Fibroblast of skin of left quadriceps (primary cell): ENCODE measurements at places on chromosomes 7 and 10.
A peak's percentile ranks its signal among the peaks of the same experiment; 100 is the strongest.

DNA sequence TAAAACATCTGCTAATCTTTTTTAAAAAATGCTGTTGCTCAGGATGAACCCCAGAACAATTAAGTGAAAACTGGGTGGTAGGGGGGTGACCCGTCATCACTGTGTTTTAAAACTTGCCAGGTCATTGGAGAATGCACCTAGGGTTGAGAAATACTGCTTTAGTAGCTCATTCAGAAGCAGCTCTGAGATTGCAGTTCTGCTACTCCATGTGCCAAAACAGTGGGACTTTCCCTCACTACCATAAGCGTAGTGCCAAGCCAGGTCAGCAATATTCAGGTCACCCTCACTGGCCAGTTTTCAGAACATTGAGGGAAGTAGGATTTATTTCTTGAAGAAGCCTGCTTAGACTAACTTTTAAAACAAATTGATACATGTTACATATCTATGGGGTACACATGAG lies 5.2 kb downstream of the STEAP2 start:
- no peak for DNase-seq

DNA sequence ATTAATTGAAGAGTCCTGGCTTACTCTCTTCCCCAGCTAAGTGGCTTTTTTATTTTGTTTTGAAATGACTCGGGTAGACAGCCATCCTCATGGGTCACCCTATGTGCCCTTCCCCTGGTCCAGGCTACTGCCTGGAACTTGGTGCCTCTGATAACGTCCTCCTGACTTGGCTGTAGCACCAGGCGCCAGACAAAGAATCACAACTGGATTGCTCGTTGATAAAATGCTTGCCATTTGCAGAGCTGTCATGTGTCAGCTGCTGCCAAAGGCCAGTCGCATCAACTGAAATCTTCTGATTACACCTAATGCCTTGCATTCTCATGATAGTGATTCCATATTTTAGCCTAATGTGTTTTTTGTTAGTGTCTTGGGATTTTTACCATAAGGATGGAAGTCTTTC lies 27.4 kb upstream of the ABLIM1 start:
- no peak for DNase-seq

- no peak for DNase-seq
These were observed 7.1 kb upstream of the ADGRA1 start for GRCh38 chr10:133080683-133081040.

DNA sequence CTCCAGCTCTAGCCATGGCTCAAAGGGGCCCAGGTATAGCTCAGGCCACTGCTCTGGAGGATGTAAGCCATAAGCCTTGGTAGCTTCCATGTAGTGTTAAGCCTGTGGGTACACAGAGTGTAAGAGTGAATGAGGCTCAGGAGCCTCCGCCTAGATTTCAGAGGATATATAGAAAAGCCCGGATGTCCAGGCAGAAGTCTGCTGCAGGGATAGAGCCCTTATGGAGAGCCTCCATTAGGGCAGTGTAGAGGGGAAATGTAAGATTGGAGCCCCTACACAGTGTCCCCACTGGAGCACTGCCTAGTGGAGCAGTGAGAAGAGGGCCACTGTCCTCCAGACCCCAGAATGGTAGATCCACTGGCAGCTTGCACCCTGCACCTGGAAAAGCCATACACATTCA lies 240.8 kb upstream of the KLF14 start:
- DNase-seq: no peak

DNA sequence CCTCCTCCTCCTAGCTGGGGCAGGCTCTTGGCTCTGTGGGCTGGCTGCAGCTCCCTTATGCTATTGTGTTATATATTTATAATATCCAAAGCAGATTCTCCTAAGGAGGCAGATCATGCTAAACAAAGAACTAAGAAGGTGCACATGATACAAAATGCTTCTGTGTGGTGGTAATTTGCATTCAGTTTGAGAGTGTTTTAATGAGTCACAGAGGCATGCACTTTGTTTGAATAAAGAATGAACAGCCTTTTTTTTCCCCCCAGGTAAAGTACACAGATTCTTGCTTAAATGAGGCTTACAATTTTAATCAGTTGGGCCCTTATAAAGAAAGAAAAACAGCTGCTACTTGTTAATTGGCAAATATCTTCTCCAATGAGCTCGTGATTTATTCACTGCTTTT lies 95.0 kb downstream of the FANK1 start:
- no peak for DNase-seq

GRCh38 chr7:45716380-45717203 lies 142.4 kb downstream of the ADCY1 start:
- no peak for DNase-seq

DNA sequence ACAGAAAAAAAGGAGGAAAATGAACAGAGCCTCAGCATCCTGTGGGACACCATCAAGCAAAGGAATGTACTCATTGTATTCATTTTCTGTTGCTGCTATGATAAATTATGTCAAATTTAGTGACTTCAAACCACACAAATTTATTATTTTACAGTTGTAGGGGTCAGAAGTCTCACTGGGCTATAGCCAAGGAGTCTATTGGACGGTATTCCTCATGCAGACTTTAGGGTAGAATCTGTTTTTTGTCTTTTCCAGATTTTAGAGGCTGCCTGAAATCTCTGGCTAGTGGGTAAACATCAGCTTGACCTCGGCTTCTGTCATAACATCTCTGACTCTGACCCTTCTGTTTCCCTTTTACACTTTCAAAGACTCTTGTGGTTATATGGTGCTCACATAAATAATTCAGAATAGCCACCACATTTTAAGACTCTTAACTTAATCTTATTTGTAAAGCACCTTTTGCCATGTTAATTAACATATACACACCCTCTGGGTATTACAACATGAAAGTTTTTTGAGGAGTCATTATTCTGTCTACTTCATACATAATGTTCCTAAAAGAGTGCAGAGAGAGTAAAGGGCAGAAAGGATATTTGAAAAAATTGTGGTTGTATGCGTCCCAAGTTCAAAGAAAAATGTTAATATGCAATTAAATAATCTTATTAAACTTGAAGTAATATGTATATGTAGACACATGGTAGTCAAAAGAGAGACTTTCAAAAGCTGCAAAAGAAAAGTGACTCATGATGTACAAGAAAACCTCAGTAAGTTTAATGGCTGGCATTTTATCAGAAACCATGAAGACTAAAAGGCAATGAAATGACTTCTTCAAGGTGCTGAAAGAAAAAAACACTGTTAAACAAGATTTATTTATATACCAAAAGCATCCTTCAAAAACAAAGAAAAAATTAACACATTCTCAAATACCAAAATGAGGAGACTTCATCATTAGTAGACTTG lies 70.8 kb upstream of the MEOX2 start:
- DNase-seq: peak; percentile 30

DNA sequence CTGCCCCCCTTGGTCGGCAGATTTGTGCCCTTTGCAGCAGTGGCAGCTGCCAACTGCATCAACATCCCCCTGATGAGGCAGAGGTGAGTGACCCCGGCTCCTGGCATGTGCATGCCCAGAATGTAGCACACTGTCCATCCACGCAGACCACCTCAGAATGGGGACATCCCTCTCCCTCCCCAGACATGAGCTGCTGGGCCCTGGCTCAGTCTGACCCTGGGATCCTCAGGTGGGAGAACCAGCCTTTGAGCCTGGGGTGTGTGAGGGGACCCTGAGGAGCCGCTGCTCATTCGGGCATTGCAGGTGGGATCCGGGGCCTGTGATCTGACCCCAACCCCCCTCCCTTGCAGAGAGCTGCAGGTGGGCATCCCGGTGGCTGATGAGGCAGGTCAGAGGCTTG lies 5.7 kb downstream of the SFXN3 start:
- DNase-seq: no peak

DNA sequence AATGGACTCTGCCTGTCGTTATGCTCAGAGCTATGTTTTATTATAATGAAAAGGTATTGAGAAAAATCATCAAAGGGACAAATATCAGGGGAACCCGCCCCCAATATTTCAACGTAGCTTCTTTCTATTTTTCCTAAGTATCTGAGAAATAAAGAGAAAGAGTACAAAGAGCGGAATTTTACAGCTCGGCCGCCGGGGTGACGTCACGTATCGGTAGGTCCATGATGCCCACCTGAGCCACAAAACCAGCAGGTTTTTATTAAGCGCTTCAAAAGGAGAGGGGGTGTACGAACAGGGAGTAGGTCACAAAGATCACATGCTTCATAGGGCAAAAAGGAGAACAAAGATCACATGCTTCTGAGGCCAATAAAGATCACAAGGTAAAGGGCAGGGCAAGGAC lies 281.6 kb upstream of the POM121L12 start:
- DNase-seq: no peak

GRCh38 chr10:128519581-128519980 lies 393.4 kb upstream of the MKI67 start:
- DNase-seq: no peak

DNA sequence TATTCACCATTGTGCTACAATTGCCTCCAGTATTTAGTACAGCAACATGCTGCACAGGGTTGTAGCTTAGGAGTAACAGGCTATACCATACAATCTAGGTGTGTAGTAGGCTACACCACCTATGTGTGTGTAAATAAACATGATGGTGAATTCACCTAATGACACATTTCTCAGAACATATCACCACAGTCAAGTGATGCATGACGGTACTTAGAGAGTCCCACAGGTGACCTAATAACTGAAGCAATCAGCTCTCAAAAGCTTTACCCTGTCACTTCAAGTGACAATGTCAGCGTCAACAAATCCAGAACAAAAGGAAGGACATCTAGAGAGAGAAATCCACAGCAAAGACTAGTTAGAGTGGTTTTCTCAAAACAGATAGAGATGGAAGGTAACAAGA lies 38.8 kb downstream of the CCNJ start:
- no peak for DNase-seq

DNA sequence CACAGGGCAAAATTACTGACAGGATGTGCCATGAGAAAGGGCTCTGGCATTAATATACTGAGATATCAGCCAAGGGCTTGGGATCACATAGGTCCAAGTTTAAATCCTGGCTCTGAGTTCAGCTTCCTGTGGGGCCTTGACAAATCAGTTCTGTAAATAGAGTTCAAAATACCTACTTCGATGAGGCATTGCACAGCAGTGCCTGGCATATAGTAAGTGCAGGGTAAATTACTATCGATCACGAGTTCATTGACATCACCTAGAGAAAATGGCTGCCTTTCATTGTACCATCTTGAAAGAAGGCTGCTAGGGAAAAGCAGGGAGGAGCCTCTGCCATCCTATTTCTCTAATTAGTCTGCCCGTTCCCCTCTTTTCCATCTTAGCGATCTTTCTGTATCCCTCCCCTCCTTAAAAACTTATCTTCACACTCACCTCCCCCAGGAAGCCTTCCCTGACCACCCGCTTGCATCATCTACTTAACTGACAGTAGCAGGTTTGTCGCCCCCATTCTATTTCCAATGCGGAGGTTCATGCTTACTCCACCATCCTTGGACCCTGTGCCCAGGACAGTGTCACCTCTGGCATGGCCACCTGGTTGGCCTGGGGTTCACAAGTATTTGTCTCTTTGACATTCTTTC lies 124.5 kb downstream of the C10orf105 start:
- no peak for DNase-seq

GRCh38 chr10:13787015-13787421 lies 200.3 kb downstream of the PRPF18 start:
- no peak for DNase-seq

- DNase-seq: peak; percentile 24
These were observed 25.3 kb downstream of the GARIN1A start for GRCh38 chr7:128697302-128697905.

DNA sequence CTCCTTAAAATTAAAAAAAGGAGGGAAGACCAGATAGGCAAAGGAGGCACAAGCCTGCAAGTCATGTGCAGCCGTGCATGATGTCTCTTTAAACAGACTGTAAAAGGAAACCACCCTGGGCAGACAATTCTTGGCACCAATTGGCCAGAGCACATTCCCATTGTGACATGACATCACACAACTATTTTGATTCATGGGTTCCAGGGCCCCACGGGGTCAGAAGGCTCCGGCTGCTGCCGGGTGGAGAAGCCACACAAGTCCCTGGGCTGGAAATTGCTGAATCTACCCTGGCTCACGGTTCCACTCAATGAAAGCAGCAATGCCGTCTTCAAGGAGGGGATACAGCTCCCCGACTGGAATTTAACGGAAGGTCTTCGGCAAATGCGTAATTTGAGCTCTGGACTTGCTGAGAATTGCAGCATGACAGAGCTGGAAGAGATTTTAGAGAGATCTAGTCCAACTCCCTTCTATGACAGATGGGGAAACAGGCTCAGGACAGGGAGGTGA lies 140.5 kb downstream of the PRKAG2 start:
- DNase-seq: peak; percentile 82

- no peak for DNase-seq
These were observed 63.9 kb upstream of the BTBD16 start for GRCh38 chr10:122207163-122207562.

GRCh38 chr7:149878523-149878921 lies 4.8 kb downstream of the ATP6V0E2 start:
- no peak for DNase-seq

DNA sequence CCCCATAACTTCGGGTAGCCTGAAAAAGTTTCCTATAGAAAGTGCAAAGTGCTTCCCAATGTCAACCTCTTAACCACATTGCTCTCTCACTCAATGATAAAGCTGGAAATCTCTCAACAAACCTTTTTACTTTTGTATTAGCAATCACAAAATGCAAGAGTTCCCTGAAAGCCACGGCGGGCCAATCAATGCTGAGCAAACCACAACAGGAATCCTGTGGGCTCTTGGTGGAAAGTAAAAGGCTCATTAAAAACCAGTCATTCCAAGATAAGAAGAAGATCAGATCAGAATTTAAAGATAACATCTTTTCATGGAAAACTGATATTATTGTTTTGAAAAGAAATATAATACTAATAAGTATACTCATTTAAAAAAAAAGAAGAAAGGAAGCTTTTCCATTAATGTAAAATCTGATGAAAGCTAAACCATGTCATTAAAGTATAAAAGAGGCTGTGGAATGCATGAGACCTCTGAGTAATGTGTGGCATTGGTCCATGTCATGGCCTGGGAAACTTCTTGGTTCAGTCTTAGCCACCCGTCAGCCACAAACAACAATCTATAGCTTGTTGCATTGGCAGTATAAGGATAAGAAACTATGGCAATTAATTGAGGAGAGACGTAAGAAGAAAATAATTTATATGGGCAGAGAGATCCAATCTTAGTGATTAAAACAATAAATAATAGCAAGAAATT lies 1066.1 kb upstream of the SORCS1 start:
- peak; percentile 1 for DNase-seq

GRCh38 chr7:92303761-92304160 lies 58.0 kb downstream of the ANKIB1 start:
- DNase-seq: no peak

GRCh38 chr10:343231-344220 lies 208.3 kb downstream of the ZMYND11 start:
- DNase-seq: no peak
